Activated CD8-positive, alpha-beta T cell treated with anti-CD3 and anti-CD28 coated beads for 36 hours (primary cell): ENCODE measurements at places on chromosomes 12 and 14.

GRCh38 chr14:70698288-70698687 lies 56.6 kb downstream of the TTC9 start:
- no peak for DNase-seq

DNA sequence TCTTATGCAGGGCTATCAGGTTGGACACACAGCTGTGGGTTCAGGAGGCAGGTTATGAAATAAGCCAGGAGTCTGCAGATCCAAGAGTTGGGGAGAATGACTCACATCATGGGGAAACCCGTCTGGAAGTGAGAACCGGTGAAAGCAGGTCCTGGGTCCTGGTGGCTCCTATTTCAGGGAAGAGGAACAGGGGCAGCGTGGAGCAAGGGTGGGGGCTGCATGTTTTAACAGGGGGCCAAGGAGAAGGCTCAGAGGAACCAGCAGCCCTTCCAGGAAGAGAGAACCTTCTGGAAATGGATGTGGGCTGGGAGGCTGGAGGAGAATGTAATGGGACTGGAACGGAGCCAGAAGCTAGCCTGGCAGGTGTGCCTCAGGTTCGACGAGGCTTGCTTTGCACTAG lies 7.8 kb upstream of the KRT74 start:
- no peak for DNase-seq

DNA sequence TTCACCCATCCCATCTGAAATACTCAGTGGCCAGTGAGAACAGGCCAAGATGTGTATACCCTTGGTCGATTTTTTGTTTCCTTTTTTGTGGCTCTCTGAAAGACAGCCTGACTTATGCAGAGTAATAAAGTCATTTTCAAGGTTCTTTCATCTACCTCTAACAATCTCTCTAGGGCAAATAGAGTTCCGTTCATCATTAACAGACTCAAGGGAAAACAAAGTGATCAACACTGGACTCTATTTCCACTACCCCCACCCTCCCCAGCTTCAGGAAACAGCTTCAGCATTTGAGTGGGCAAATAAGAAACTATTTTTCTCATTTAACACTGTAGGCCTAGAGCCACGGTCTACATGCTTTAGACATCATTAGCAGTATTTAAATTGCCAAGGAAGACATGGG lies 15.9 kb downstream of the PRKAB1 start:
- no peak for DNase-seq

DNA sequence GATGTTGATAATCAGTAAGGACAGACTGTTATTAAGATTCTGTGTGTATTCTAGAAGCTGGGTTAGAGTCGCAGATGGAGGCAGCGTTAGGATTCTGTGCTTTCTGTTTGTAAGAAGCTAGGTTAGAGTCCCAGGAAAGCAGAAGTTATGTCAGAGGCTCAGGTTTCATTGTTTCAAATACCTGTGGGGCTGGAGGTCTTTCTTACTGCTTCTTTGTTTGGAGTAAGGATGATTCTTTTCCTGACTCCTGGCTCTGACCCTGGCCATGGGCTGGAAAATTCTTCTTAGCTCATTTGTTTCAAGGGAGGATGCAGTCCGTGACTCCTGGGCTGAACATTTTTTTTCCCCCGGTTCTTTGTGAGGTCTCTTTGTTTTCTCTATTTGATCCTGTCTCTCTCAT lies 5.2 kb downstream of the MUCL1 start:
- DNase-seq: no peak

DNA sequence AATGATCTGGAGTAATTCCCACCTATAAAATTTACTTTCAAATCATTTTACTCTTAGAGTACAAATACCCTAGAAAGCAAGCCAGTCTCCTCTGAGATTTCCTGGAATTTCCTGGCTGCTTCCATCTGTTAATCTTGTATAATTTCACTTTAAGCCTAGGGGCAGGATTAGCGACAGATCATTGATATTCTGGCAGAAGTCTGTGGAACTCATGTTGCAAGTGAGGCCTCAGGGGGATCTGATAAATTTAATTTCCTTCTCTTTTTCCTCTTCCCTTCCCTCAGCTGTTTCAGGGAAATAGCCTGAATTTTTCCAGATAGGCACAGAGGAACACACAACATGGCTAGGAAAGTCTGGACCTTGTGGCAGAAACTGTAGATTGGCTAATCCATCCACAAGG lies 5.9 kb upstream of the KRT6A start:
- DNase-seq: no peak

DNA sequence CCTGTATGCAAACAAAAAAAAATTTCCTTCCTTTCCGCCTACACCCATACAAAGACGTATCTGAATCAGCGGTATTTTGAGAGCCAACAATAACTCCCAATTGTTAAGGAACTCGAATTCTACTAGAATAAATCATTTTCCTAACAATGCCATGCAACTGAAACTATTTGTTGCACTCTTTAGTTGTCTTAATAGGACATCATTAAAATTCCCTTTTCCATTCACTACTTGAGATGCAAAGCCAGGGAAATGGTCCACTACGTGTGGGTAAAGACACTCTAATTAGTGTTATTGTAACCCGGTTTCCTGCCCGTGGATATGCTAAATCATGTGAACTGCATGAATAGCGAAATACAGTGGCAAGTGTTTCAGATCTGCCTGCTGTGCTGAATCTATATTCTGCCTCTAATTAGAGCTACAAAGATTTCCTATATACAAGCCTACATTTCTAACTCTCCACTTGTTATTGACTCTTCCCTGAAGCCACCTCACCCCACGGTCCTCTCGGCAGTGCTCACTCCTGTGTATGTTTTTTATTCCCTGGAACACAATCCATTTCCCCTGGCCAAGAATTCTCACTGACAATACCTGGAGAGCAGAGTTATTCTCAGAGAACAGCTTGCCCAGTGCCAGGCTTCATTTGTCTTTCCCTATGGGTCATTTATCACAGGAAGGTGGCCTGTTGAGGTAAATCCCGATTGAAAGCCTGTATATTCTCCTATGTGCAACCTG lies 168.3 kb downstream of the PAWR start:
- DNase-seq: no peak

DNA sequence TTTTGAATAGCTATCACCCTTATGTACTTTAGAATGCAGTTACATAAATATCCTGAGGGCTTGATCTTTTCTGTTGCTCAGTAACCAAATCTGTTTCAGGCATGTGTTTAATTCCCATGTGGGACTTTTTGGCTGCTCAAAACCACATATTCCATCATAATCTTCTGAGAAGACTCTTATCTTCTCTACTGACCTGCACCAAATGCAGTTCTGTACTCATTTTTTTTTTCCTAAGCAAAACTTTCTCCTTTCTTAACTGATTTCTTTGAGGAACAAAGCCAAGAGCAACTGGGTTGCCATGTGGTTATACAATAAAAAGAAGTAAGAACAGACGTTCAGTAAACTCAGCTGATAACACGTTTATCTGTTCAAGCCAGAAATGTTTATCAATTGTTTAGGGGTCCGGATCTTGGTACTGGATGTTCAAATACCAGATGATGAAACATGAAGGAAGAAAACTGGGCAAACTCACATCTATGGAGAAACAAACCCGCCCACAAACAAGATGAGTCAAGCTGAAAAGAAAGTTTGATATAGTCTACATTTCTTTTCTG lies 50.1 kb downstream of the TMEM132C start:
- DNase-seq: no peak

GRCh38 chr12:100529756-100530350 lies 43.6 kb upstream of the GAS2L3 start:
- DNase-seq: no peak

DNA sequence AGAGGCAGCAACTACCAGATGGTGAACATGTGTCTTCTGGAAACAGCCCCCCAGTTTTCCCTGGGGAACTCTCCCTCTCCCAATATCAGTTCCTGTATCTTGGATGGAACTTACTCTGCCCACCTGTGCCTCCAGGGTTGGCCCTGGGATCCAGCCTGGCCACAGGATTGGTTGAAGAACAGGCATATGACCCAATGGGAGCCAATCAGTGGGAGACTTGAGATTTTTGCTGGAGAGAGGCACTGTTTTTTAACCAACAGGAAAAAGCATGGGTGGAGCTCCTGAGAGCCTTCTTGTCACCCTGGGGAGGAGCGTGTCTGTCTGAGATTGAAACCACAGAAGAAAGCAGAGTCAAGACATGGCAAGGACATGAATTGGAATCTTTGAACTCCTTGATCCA lies 33.6 kb upstream of the COX6A1 start:
- no peak for DNase-seq

DNA sequence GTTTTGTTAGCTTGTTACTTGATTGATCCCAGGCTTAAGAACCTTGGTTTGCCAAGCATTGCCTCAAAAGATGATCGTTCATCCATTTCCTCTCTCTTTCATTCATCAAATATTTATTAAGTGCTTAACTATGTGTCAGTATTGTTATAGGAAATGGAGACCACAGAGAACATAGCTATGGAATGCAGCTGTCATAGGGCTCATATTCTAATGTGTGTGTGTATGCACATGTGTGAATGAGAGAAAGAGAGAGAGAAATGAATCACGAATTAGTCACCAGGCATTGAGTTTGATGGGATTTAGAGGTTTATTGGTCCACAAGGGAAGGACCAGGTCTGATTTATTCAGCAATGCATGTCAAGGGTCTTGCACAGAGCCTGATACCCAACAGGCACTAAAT lies 71.0 kb upstream of the FBXO21 start:
- DNase-seq: no peak

- DNase-seq: no peak
Measured at GRCh38 chr12:70448371-70448770, 82.3 kb downstream of the KCNMB4 start.

DNA sequence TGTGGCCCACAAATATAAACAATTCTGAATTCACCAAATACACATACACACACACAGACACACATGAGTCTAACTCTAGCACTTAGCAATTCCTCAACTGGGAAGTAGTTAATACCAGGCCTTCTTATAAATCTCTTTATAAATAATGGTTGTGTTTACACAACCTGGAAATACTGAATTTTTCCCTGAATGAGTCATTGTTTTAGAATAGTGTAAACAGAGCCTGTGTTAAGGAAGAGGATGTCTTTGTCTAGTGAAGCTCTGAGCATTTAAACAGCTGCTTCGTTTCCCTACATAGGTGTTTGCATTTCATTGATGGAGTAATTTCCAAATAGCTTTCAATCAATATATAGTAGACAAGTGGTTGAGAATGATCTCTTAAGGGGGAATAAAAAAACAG lies 218.8 kb downstream of the BTG1 start:
- DNase-seq: no peak
